ENCODE measurements at places on chromosomes 11 and 22. TPM values are rescaled to one million over a fixed set of nuclear protein-coding genes. Genes with fewer than 3 reads are reported as not detected.

- DNase-seq, result no peak
Measured at GRCh38 chr11:43523632-43524031, 156.9 kb upstream of the HSD17B12 start.

The CXCR5 gene
- not detected for total RNA-seq

- no peak for DNase-seq
Measured at GRCh38 chr11:87491381-87491780, 453.6 kb downstream of the TMEM135 start.

- no peak for DNase-seq
Measured at GRCh38 chr11:115548878-115549528, 44.8 kb upstream of the CADM1 start.

The TMEM121B gene
- total RNA-seq, result not detected

GRCh38 chr11:64675450-64676260 lies 47.3 kb downstream of the NRXN2 start:
- peak; percentile 82 for DNase-seq

The GAL3ST1 gene
- 2.1 TPM for total RNA-seq

GRCh38 chr11:27281276-27281675 lies 81.7 kb downstream of the CCDC34 start:
- DNase-seq, result no peak

- no peak for DNase-seq
Measured at GRCh38 chr11:94024547-94024946, 3.4 kb downstream of the HEPHL1 start.

DNA sequence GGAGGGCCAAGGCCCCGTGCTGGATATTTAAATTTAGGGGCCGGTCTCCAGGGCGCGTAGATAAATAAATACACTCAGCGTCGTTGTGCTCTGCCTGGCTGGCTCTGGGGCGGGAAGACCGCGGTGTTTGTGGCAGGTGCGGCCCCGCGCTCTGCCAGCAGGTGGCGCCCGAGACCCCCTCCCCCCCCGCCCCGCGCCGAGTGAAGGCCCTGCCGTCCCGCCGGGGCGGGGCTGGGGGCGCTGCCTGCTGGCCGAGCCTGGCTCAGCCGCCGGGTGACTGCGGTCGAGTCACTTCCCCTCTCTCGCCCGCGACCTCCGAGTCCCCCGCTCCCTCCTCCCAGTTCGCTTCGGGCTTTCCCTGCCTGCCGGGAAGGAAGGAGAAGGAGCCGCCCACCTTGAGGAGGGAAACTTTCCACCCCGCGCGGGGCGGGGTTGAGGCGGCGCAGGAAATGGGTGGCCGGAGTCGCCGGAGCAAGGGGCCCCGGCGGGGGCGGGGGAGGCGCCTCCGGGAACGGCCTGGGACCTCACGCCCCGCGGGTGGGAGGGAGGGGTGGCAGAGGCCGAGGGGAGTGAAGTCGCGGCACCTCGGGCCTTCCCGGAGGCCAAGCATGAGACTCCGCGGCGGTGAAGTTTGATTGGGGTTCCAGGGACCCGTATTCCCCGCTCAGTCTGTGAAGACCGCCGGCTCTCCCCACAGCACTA lies 1.6 kb upstream of the EHBP1L1 start:
- peak; percentile 96 for DNase-seq

- DNase-seq, result no peak
Measured at GRCh38 chr11:43268786-43269185, 43.0 kb upstream of the API5 start.

DNA sequence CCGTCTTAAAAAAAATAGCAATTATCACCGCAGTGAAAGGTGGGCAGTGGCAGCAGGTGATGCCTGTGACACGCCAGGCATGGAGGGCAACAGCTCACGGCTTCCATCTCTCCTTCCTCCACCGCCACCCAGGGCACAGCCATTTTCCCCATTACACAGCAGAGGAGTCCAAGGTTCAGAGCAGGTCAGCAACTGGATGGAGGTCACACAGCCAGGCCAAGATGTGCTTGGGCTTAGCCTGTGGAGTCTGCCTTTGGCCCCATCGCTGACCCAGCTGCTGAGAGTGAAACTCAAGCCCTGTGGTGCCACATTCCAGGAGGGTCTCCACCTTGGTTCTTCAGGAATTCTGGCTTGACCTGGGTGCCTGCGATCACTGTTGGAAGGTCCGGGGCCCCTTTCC lies 411.1 kb downstream of the SHANK2 start:
- no peak for DNase-seq

DNA sequence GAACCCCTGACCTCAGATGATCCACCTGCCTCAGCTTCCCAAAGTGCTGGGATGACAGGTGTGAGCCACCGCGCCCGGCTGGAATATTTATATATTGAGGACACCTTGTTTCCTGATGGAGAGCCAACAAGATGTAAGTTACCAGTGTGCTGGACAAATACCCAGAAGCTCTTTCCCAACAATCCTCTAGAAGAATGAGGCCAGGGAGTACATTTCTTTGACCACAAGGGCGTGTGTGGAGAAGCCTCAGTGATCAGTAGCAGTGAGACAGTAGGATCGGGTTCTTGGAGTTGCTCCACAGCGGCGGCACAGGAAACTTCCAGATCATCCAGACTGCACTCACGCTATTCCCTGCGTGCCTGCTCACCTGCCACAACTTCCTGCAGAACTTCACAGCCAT lies 10.3 kb upstream of the POLA2 start:
- no peak for DNase-seq

DNA sequence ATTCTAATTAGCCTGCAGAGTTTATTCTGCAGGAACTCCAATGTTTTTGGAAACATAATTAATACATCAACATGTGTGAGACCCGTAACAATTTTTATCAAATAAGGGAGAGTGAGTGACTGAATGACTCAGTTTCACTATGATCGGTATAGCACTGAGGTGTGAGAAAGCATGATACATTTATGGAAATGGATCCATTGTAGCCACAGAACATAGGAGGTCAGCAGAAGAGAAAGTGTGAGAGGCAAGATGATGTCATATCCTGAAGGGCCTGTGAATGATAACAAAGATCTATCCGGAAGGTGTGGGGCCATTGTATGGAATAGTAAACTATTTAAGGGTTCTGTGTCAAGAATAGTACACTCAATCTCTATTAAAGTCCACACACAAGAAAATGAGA lies 1406.1 kb upstream of the TENM4 start:
- no peak for DNase-seq

DNA sequence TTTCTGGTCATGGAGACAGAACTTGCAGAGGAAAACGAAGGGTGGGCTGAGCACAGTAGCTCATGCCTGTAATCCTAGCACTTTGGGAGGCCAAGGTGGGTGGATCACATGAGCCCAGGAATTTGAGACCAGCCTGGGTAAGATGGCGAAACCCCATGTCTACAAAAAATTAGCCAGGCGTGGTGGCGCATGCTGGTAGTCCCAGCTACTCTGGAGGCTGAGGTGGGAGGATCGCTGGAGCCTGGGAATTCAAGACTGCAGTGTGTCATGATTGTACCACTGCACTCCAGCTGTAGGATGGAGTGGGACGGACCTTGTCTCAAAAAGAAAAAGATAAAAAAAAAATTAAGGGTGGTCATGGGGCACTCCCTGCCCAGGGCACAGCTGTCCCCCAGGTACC lies 5.9 kb downstream of the SERPINH1 start:
- DNase-seq, result no peak

DNA sequence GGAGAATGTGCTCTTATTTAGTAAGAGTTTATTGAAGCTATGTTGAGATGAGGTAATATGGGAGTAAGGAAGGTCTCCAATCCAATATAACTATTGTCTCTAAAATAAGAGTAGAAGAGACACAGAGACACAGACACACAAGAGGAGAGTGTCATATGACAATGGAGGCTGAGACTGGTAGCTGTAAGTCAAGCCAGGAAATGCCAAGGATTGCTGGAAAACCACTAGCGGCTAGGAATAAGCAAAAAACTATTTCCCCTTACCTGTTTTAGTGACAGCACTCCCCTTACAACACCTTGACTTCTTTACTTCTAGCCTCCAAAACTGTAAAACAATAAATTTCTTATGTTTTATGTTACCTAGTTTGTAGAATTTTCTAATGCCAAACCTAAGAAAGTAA lies 1652.8 kb downstream of the LRRC4C start:
- DNase-seq, result no peak
